ENCODE measurements at places on chromosomes 3 and 15.

GRCh38 chr3:49198611-49199230, 27.3 kb downstream of the KLHDC8B start:
- no peak for DNase-seq

DNA sequence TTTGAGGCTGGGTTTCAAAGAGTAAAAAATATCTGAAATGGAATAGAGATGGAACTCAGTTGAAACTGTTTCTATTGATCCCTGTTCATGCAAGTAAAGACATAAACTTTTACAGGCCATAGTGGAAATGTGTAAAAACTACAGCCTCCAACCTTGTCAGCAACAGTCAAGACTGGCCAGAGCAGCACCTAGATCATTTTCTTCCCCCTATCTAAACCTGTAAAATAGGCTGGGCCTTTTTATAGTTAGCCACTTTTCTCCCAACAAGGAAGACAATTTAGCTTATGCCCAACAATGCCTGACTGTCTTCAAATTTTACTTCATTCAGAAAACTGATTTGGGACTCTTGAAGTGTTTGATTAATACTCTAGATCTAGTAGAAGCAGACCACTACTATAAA, 91.5 kb upstream of the CMC1 start:
- DNase-seq = no peak

DNA sequence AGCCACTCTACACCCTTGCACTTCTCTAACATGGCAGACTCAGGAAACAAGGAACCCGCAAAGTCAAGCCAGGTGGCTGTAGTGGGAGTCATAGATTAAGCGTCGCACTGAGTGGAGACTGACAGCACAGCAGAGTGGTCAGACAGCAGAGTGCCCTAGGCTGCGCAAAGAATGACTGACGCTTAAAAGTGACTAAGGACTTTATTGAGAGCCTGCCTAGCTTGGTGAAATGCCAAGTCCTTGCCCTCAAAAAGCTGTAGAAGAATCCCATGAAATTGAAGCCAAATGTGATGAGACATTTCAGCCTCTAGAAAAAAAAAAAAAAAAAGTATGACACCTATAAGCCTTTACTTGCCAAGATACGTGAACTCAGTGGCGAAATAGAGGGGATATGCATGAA, 30.2 kb downstream of the NCEH1 start:
- DNase-seq = peak; percentile 59

DNA sequence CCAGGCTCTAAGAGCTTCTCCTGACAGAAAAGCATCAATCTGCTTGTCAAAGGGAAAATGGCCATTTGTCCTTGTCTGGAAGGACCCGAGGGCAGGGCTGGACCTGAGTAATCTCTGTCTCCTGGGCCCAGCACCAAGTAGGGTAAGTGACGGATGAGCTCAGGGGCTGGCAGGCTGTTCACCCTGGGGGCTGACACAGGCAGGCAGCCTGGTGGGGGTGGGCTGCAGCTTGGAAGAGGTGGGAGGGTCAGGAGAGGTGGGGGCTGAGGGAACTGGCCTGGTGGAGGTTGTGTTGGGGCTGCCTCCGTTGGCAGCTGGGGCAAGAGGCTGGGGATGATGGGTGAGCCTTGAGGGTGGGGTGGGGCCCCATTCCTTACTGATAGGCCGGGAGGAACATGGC, 42.3 kb upstream of the ADPGK start:
- DNase-seq = no peak

DNA sequence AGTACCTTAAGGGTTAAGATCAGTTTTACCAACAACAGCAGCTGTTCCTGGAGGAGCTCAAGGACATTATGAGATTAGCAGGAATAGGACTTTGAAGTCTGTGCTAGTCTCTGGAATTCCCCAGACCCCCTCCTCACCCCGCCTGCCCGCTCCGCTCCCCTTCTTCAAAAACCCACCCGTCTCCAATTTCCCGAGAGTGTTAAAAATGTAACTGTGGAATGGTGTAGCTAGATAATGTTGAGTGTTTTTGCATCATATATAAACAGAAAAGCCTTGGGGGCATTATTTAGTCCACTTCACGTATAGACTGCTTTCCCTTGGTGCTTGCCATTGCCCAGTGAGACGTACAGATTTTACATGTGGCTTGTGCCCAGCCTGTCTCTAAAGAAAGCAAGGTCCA, 65.0 kb upstream of the SEMA6D start:
- DNase-seq = no peak

GRCh38 chr15:101048581-101049030, 129.4 kb downstream of the LRRK1 start:
- DNase-seq = no peak

DNA sequence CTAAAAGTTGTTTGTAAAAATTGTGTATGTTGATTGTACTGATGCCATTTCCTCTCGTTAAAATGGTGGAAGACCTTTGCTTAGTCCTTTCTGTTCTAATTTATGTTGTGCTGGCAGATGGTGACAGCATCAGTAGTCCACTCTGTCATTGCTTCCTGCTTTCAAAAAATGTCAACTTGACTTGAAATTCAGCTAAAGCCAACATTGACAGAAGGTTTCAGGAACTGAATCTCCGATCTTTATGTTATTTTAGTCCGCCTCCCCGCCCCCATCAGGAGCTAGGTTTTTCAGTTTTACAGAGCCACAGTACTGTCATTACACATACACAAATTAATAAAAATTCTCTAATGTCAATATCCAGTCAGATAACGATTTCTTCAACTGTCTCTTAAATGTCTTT, 1.5 kb downstream of the CEP63 start:
- no peak for DNase-seq

DNA sequence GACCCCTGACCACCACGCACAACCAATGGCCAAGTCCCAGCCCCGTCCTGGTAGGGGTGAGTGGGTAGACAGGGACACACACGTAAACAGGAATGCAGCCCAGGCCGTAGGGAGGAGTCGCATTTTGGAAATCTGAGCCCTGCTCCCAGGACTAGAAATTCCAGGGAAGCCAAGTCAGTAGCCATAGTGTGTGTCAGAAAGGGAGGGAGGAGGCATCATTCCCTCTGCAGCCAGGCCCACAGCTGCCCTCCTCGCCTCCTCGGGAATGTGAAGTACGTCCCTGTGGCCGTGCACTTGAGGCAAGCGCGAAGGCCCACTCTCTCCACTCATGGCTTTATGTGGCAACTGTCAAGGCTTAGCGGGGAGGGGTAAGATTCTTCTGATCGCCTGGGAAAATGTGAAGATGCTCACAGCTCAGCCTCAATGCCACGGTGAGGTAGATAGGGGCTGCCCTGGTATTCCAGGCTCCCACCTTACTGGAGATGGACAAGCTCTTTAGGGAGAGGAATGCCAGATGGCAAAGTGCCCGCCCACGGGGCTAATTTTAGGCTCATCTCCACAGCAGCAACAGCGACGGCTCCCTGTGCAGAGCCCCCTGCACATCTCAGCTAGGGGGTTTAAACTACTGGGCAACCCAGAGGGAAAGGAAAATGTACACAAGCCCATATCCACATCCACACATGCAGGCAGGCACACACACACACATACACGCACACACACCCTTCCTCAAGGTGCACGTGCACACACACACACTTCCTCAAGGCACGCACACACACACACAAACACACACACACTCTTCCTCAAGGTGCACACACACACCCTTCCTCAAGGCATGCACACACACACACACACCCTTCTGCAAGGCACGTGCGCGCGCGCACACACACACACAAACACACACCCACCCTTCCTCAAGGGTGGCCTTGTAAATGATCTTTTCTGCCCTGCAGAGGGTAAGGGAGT, 65.5 kb downstream of the ADCY5 start:
- no peak for DNase-seq

DNA sequence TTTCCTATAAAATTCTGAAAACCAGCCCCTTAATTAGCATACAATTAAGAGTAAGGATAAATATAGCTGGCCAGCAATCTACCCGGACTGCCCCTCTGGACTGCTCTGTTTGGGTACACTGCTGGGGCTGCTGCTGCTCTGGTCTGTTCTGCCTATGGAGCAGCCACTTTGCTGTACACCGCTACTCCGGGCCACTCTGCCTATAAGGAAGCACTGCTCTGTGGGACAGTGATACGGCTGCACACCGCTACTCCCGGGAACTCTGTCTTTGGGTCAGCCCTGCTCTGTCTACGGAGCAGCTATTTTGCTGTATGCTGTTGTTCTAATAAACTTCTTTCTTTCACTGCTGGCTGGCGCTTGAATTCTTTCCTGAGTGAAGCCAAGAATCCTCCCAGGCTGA, 316.5 kb upstream of the PLSCR5 start:
- DNase-seq = no peak

DNA sequence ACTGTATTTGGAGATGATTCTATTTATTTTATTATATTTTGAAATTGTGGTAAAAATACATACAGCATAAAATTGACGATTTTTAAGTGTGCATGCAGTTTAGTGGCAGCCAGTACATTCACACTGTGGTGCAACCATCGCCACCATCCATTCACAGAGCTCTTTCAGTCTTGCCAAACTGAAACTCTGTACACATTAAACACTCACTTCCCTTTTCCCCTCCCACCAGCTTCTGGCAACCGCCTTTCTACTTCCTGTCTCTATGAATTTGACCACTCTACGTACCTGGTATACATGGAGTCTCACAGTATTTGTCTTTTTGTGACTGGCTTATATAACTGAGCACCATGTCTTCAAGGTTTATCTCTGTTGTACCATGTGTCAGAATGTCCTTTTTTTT, 303.3 kb upstream of the ATP10A start:
- DNase-seq = no peak

DNA sequence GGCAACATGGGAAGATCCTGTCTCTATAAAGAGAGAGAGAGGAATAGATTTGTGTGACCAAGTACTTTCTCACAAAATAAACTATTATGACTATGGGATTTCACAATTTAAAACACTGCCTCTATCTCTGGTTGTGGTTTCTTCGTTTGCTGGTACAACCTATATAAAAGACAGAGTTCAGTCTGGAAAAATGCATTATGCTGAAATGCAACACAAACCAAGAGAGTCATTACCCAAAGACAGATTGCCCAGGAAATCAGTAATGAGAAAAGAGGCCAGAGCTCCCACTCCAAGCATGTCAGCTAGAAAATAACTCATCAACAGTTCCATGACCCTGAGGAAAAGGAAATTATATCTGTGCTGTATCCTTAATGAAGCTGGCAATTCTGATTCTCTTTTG, 23.2 kb downstream of the GPR176 start:
- DNase-seq = no peak

DNA sequence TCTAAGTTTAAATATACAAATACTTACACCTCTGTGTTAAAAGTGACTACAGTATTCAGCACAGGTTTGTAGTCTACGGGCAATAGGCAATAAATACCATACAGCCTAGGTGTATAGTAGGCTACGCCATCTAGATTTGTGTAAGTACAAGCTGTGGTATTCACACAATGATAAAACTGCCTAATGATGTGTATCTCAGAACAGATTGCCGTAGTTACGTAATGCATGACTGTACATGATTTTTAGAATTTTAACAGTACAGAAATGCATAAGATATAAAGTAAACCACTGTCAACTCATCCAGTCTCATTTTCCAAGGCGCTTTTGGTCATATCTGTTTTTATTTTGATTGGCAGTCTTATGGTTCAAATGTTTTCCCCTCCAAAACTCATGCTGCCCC, 365.7 kb downstream of the CTNNB1 start:
- DNase-seq = no peak
